ENCODE measurements at places on chromosomes 2 and 18.

- no peak for DNase-seq
These were observed 72.4 kb downstream of the EML4 start for GRCh38 chr2:42241517-42241916.

DNA sequence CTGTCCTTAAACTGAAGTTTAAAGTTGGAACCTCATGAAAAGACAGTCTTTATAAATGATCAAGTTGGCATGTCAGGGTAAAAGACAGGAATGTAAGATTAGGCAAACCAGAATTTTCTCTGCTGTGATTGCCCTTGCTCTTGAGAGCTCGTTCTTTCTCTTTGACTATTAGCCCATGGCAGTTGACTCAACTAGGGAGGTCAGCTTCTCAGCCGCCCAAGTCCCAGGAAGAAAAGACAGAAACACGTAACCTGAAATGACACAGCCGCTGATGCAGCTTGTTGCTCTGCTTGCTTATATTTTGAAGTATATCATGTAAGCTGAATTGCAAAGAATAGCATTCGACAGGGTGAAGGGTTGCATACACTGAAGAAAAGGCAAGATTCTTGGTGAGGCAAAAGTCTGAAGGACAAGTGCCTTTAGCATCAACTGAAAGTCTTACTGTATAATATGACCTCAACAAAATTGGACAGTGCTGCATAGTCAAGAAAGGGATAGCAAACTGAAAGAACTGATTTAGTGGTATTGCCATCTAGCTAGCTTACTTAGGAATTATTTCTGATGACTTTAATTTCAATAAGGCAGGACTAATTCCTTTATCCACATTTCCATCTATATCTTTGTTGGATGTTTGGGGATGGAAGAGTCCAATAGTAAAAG, 54.7 kb downstream of the ARHGAP15 start:
- no peak for DNase-seq

DNA sequence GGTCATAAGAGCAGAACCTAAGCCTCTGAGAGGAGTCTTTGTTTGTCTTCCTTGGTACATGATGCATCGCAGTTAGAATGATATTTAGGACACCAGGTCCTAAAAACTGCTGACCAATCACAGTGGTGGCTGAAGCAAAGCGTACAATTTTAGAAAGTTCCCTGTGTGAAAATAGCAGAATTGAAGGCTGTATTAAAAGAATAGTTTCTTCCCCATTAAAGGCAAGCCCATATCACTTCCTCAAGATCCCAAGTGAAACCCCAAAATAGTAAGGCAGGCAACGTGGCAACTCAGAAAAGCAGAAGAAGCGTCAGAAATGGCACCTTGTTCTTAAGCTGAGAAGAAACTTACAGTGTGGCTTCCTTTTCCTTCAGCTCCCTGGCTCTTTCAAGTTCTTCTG, 154.8 kb upstream of the PGAP1 start:
- DNase-seq, result no peak

GRCh38 chr2:207231967-207232366, 66.2 kb upstream of the KLF7 start:
- DNase-seq, result no peak

- no peak for DNase-seq
These were observed 23.0 kb downstream of the CFAP221 start for GRCh38 chr2:119567292-119567691.

- no peak for DNase-seq
These were observed 268.9 kb downstream of the PLCL1 start for GRCh38 chr2:198073253-198073652.

- no peak for DNase-seq
These were observed 87.1 kb downstream of the BCL2L11 start for GRCh38 chr2:111207851-111208250.

GRCh38 chr2:203683421-203683820, 23.0 kb upstream of the CD28 start:
- DNase-seq, result no peak

DNA sequence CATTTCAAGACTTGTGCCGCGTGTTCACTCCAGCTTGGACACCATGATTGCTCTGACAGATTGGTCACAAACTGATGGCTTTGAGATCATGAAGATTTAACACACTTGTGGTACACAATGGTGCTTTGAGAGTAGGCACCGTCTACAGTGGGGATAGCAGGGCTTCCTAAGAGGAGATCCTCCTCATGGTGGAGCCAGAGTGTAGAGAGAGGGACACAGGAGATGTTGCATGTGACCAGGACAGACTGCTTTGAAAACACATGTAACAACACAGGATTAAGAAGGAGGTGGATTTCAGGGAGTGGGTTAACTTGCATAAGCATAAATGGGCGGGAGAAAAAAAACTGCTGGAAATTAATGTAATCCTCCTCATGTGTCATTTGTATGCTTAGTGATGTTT, 95.7 kb upstream of the LINC00305 start:
- DNase-seq, result no peak

GRCh38 chr2:10844097-10844496, 31.5 kb upstream of the PDIA6 start:
- DNase-seq, result no peak

GRCh38 chr18:13500869-13501542, 225.4 kb downstream of the FAM210A start:
- DNase-seq, result no peak

DNA sequence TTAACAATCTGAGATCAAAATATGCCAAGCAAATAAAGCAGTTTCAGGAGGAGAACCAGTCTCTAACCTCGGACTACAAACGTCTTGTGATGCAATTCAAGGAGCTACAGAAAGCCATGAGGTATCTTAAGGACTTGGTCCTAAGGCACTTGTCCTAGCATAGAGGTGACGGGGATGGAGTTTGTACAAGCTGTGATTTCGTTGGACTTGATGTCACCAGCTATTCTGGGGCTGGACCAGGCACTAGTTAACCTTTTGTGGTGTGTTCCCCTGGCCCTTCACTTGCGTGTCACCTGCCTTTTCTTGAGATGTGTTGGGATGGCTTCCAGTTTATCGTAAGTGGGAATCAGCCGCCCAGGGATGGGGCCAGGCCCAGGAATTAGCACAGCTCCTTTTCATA, 33.7 kb downstream of the OTOF start:
- no peak for DNase-seq

DNA sequence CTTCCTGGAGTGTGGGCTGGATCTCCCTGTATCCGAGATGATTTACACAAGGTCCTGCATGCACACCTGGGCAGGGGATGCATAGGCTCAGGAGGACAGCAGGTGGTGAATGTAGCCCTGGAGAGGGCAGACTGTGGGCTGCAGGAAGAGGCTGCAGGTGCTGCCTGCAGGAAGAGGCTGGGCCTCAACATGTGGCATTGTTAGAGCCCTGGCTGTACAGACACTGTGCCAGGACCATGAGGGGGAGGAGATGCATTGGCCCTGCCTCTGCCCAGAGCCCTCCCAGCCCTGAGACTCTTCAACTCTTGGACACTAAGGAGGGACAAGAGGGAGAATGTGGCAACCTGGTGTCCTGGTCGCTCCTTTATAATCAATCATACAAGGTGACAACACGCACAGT, 392.8 kb downstream of the TNS1 start:
- no peak for DNase-seq

DNA sequence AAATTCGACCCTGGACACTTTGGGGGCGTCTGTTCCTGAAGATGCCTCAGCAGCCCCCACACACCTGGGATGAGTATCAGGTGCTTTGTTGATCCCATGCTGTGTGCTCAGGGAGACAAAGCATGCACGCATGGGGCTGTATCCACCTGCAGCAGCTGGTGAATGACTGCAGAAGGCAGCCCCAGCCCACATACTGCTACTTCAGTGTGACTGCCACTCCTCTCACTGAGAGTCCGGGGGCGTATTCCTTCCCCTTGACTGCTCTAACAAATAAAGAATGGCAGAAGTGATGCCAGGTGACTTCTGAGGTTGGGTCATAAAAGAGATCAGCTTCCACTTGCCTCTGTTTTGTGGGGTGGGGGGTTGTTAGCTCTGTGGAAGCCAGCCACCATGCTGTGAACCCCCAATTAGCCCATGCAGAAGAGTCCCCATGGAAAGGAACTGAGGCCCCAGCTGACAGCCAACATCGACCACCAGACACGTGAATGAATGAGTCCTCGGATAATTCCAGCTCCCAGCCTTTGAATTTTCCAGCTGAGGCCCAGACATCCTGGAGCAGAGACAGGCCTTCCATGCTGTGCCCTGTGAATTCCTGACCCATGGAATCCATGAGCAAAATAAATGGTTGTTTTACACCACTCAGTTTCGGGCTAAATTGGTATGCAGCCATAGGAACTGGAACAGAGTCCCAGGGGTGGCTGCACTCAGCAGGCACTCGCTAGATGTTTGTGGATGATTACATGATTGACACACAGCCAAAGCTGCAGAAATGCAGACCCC, 289.3 kb downstream of the CELF4 start:
- DNase-seq, result no peak

- no peak for DNase-seq
These were observed 157.5 kb upstream of the LMAN1 start for GRCh38 chr18:59516356-59517155.

DNA sequence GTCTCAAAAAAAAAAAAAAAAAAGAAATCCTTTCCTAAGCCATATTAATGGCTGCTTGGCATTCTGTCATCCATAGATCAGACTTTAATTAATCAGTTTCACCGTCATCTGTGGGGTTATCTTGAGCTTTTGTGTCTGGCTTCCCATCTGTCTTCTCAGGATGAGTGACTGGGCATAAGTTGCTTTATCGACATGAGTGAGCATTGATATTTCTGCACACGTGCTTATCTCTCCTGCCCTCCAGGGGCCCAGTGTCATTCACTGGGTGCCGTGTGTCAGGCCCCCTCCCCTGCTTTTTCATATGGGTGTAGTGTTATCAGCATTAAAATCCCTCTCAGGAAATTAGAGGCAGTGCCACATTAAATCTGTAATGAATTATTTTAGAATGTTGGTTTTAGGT, 65.6 kb downstream of the SH3BP4 start:
- no peak for DNase-seq

DNA sequence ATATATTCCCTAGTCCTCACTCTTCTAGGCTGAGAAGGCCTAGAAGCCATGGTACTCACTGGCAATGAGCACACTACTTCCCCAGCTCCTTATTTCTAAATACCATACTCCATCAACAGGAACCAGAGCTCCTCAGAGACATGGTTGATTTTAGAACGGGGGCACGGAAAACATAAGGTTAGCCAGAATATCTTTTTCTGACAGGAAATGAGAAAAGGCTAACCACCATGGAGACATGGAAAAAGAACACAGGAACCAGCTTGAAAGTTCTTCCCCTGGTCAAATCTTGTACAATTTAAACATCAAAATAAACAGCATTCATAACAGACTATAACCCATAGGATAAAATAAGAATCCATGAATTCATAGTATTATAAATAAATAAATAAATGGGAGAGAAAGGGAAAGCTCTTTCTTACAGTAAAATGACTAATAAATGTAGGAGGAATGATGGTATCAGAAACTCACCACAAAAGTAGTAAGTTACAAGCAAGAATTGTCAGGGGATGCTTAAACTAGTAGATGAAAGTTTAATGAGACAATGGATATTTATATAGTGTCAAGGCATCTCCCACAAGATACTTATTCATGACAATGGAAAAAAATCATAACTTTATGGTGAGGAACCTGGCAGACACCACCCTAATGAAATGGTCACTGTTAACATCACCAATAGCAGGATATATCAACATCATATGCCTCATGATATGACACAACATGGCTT, 20.6 kb upstream of the GCC2 start:
- no peak for DNase-seq

- no peak for DNase-seq
These were observed 1.6 kb downstream of the KLHL30 start for GRCh38 chr2:238140040-238140439.

GRCh38 chr2:46870051-46870839, 45.4 kb downstream of the MCFD2 start:
- no peak for DNase-seq

GRCh38 chr2:241310917-241311566, 4.4 kb downstream of the HDLBP start:
- no peak for DNase-seq

- DNase-seq, result no peak
These were observed 75.8 kb downstream of the KIDINS220 start for GRCh38 chr2:8761529-8762164.

DNA sequence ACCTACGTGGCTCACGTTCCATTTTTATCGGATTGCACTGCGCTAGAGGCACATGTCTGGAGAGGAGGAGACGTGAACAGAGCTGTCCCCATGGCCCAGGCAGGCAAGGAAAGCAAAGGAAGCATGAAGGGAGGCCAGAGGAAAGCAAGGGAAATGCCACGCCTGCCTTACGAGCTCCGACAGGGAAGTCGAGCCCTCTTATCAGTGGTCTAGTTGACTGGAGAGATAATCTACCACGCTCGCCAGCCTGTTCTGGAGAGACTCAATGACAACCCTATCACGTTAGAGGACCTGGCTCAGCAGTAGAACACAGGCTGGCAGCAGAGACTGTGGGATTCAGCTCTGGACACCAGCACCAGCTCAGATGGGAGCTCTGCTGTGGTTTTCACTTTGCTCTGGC, 202.6 kb upstream of the ID2 start:
- no peak for DNase-seq

GRCh38 chr2:182740701-182741100, 24.6 kb downstream of the DNAJC10 start:
- DNase-seq, result no peak

DNA sequence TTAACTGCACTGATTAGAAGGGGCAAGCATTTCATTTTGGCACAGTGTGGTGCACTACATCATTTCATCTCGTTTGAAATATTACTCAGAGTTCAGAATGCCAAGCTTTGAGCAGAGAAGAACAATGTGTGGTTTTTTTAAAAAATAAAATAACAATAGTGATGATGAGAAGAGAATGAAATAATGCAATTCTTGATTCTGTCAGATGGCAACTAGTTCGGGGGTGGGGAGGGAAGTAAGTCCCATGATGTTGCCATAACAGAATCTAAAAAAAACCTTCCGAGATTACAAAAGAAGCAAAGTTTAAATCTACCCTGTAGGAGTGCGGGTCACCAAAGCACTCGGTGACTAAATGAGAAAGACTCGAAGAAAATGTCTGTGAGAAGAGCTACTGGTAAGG, 490.4 kb downstream of the NR4A2 start:
- DNase-seq, result no peak

DNA sequence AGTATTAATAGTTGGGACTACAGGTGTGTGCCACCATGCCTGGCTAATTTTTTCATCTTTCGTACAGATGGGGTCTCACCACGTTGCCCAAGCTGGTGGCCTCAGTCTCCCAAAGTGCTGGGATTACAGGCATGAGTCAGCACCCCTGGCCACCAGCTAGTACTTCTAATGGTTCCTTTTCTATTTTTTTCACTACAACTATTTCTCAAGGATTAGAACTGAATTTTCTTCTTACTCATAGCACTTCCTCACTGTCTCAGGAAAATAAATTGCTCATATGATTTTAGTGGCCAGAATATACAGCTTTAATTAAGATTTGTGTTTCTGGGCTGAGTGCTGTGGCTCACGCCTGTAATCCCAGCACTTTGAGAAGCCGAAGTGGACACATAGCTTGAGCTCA, 43.2 kb upstream of the SOS1 start:
- DNase-seq, result no peak

GRCh38 chr2:65565681-65566080, 133.3 kb upstream of the SPRED2 start:
- DNase-seq, result no peak
